Type B pancreatic cell (in vitro differentiated cells): ENCODE measurements at places on chromosomes 5 and 9.

DNA sequence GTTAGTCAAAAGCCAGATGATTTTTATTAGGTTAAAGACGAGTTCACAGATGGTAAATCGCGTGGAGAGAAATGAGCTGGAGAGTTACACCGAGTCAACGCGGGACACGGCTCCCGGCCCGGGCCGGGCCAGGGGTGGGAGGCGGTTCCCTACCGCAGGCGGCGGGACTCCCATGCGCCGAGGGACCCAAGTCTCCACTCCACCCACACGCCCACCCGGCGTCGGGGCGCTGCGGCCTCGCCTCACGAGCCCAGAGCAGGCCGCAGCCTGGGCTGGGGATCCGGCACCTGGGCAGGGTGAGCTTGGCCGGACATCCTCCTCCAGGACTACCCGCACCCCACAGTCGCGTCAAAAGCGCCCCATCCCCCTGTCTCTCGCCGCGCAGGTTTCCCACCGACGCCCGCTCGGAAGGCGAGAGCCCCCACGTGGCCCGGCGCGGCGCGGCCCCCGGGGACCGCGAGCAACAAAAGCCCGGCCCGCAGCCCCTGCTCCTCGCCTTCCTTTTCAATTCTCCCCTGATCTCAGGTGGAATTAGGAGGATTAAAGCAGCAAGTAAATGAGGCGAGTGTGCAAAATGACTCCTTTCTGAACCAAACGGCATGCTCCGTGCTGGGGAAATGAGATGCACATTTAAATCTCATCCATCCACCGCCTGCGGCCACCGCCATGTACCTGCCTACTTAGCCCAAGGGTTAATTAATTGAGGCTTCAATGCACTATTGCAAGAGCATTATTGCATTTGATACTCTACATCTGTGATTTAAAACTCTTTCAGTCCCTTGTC is 196.5 kb upstream of the TBCA start:
- DNase-seq: no peak

GRCh38 chr5:132750471-132751230 is 3.4 kb downstream of the CCNI2 start:
- DNase-seq: no peak

DNA sequence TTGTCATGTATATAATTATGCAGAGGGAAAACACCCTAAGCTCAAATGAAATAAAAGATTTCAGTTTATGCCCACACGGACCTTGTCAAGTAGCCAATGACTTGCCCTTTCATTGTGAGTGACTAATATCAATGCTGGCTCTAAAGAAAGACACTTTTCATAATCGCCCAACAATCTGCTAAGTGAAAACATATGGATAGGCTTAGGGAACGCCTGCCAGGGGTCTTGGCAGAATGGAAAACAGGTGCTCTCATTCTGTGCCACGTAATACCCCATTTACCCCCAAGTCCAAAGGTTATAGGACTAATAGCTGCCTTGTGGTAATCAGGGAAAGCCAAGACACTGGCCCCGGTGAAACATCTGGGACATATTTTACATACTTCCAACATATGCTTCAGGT is 157.7 kb downstream of the SLF1 start:
- no peak for DNase-seq

DNA sequence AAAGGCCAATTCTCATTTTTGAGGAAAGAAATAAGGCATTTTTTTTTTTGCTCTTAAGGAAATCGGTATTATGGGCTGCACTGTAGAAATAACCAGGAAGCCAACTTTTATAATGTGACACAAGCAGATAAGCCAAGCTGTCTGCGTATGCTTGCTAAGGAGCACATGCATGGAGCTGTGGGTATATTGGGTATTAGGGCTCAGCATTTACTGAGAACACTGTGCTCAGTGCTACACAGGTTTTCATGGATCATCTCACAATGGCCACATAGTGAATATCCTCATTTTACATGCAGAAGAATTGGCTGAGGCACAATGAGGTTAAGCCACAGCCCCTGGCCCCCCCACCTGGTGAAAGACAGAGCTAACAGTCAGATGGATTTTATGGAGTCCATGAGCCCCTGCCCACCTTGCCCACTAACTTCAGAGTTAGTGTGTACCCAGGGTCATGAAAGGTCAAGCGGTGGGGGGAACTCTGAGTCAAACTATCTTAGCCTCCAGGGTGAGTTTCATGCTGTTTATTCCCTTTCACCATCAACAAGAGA is 204.8 kb downstream of the SPATA31A6 start:
- DNase-seq: no peak

DNA sequence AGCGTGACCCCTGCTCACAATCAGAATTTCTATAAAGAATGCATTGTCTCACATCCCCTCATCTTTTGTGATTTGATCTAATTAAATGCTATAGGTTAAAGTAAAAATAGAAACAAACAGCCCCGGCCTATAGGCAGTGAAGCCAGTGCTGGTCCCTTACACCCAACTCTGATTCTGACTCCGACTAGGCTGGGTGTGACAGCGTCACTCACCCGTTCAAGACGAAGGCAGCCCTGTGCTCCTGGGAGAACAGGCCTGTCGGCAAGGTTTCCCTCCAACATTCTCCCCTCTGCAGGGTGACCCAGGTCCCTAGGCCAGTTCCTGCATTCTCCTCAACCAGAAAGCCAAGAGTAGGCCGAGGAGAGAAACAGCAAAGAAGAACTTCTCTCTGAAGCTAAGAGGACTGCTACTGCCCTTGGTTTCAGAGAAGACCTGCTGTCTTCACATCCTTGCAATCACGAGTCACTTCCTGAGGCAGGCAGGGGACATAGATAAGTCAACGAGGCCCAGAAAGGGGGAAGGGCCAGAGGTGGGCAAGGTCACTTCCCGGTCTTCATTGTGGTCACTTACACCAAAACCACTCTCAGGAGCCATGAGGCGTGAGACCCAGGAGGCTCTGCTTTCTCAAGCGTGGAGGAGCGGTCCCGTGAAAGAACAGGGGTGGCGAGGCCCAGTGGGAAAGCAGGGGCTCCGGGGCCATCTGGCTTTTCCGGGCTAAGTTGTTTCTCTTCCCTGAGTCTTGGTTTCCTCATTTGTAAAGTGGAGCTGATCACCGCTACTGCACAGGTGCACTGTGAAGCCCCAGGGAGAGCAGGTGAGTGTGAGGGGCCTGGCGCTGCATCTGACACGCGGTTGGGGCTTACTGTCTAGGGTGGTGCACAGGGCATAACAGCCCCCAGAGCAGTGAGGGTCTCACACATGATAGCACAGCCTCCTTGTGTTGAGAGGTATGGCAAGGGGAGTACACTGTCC is 200.8 kb downstream of the CRB2 start:
- DNase-seq: no peak

- no peak for DNase-seq
Measured at GRCh38 chr5:168656633-168657032, 77.5 kb upstream of the PANK3 start.

GRCh38 chr9:37683531-37684371 is 33.0 kb downstream of the FRMPD1 start:
- DNase-seq: no peak

- DNase-seq: no peak
Measured at GRCh38 chr5:107518190-107518589, 152.5 kb downstream of the EFNA5 start.

DNA sequence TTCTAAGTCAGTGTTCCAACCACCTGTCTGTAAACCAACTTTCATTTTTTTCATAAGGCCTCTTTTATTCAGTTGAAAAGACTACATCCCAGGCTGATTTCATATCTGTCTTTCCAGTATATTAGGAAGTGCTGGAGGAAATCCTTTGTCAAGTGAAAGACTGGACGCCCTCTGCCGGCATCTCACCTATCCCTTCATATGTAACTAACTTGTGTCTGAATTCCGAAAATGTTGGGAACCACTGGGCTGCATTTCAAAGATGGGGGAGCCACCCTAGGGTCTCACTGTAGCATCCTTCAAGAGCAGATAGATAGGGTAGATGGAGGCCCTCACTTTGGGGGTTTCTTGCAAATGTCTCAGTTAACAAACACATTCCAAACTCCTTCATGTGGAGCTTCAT is 569.8 kb downstream of the CTNND2 start:
- DNase-seq: no peak

DNA sequence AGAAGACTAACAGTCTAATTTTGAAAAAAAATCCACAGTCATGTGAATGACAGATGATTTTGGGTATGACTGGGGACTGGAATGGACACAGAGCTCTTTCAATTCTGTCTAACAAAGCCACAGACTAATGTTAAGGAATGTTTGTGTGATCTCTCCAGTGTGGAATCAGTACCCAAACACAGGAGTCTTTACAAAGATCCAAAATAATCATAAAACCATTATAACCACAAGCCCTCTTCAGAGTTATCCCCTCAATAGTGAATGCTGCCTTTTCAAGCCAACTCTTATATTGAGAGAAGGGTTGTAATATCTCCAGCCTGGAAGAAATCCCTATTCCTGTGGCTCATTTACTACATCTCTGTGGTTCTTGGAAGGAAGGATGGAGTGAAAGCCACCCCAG is 552.0 kb upstream of the CLINT1 start:
- DNase-seq: no peak

GRCh38 chr5:166382031-166382430 is 1909.4 kb upstream of the WWC1 start:
- DNase-seq: no peak

GRCh38 chr5:138338411-138339090 is 485 bp downstream of the FAM53C start:
- DNase-seq: no peak

GRCh38 chr9:120267929-120268328 is 312.0 kb downstream of the CDK5RAP2 start:
- DNase-seq: no peak

DNA sequence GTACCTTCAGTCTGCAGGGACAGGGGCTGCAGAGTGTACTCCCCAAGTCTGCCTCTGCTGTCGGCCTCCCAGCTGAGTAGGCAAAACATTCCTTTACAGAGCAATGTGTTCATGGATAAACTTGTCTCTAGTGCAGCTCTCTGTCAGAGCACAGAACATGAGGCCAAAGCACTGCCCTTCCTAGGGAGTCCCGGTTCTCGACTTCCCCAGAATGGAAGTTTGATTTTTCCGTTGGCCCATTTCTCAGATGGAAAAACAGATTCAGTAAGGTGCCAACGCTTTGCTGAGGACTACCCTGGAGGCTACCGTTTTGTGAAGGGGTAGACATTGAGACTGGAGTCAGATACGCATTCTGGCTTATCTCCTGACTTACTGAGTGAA is 422 bp upstream of the TRIM32 start:
- no peak for DNase-seq

DNA sequence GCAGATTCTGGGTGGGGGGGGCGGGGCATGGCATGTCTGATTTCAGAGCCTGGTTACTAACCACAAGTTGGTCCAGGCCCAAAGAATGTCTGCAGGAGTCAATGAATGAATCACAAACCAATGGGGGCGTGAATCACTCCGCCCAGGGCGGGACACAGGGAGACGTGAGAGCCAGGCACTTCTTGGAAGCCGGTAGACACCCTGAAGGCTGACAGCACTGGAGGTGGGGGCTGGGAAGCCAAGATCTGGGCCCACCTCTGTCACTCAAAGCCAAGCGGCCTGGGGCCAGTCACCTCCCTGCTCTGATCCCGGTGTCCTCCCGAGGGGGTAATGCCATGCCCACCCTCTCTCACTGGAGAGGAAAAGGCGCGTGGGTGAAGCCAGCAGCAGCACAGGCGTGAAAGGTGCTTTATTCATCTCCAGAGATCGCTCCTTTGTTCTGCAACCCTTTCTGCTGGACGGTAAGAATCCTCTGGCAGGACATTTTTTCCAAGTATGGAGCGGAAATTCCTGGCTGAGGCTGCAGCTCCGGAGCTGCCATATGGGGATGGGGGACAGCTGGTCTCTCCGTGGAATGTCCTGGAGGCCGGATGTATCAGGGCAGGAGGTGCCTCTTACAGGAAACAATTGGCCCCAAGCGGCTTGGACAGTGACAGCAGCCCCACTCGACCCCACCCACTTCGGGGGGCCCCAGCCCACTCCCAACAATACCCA is 85.0 kb downstream of the STK10 start:
- DNase-seq: no peak

GRCh38 chr9:11001546-11001945 is 388.7 kb upstream of the PTPRD start:
- no peak for DNase-seq

DNA sequence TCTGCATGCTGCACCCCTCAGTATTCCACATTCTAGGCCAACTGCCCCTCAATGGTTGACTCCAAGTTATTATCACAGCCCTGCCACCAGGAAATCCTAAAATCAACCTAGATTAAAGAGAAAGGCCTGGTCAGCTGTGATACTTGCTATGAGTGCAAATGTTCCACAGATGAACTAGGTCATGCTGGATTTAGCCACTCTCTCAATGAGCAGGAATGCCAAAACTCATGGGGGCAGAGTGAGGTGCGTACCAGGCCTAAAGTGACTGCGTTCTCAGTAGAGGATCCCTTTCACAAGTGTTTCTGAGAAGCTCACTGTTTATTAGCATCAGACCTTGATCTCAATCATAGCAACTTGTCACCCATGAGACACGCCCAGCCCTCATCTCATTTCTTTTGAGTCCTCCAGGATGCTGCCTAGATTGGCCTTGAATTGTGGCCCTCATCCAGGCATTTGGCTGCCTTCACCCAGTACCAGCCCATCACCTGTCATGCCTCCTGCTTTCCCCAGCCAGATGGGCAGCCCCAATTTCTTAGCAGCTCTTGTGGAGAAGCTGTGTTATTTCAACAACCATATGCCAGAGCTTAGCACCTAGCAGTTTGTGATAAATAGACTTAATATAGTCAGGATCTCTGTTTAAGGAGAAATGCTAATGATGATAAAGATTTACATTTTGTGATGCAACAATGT is 383.9 kb downstream of the CTNND2 start:
- no peak for DNase-seq

GRCh38 chr5:133811168-133811567 is 157.3 kb downstream of the C5orf15 start:
- DNase-seq: no peak

- DNase-seq: no peak
Measured at GRCh38 chr5:83029912-83030311, 47.3 kb downstream of the TMEM167A start.

DNA sequence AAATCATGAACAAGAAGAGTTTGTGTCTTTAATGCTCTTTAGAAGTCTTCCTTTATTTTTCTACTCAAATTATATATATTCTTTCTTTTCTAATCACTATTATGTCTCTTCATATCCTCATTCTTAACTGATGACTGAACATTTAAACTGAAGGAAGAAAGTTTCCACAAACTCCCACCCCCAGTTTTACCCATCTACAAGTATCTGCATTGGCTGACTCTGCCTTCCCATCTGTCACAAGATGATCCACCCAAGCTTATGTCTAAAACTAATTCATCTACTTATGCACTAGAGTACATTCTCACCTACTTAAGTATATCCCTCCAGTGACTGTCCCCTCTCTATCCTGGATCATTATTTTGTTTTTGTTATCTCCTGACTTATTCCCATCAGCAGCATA is 344.5 kb downstream of the PRR16 start:
- no peak for DNase-seq

DNA sequence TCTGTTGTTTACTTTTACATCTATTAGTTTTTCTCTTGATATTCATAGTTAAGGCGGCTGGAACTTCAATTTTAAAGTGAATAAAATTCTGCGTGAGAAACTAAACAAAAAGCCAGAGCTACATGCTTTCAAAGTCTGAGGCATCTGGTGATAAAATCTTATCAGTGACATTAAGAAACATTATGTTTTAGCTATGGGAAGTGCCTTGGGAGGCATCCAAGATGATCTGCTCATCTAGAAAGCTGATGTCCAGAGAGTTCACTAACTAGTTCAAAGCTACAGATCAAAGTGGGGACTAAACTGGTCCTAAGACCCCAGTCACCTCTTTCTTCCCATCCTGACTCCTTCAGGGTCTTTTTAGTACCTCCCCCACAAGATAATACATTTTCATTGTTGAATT is 37.2 kb downstream of the MRPS27 start:
- DNase-seq: no peak

GRCh38 chr5:143680672-143681259 is 131.2 kb upstream of the HMHB1 start:
- no peak for DNase-seq

- no peak for DNase-seq
Measured at GRCh38 chr5:98779264-98779877, 5.9 kb downstream of the RGMB start.
